ENCODE measurements at places on chromosomes 12 and 14.
A peak's percentile ranks its signal among the peaks of the same experiment; 100 is the strongest.

- DNase-seq: no peak
These were observed 2.3 kb upstream of the GPR162 start for GRCh38 chr12:6819106-6820030.

GRCh38 chr12:63913929-63914328 lies 69.4 kb downstream of the SRGAP1 start:
- DNase-seq: no peak

- no peak for DNase-seq
These were observed 93.4 kb downstream of the ADGRD1 start for GRCh38 chr12:131046813-131047788.

DNA sequence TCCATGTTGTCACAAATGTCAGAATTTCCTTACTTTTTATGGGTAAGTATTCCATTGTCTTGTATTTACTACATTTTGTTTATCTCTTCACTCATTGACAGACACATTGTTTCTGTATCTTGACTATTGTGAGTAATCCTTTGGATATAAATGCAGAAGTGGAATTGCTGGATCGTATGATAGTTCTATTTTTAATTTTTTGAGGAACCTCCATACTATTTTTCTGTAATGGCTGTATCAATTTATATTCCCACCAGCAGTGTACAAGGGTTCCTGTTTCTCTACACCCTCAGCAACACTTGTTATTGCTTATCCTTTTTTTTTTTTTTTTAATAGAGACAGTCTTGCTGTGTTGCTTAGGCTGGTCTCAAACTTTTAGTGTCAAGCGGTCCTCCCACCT lies 3.5 kb upstream of the KICS2 start:
- no peak for DNase-seq

DNA sequence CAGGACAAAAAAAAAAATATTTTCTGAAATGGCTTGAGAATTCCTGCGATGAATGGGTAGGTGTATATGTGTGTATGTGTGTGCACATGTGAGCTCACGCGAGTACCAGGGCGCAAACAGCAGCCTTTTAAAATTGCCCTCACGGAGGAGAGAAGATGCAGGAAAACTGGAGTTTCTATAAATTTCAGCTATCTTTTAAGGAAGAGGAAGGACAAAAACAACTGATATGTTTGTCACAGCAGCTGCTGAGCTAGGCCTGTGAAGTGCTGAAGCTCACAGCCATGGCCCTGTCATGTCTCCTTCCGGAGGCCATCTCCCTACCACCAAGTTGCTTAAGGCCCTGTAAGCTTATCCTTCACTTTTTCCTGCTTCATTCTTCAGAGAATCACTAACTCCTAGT lies 40.8 kb downstream of the DUSP16 start:
- DNase-seq: no peak

DNA sequence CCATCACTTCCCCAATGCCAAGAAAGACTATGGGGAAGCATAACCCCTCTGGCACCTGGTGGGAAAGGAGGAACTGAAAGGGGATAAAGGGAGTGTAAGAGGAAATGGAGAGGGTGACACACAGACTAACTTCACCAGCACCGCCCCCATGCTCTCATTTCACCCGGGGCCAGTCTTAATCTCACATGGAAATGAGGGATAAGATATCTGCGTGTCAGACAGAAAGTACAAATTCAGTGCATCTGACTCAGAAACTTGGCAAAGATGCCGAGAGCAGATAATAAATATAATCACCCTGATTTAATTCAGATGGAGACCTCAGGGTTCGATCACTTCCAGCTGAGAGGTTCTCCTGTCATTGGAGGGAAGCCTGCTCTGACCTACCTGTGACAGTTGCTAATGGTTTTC lies 191.6 kb downstream of the DUSP6 start:
- peak; percentile 69 for DNase-seq
